NCI-H2171 (cell line): ENCODE measurements at places on chromosomes 1 and 21.

GRCh38 chr1:92461364-92462097, 25.2 kb downstream of the GFI1 start:
- DNase-seq: no peak

GRCh38 chr21:46347791-46348381, 23.9 kb downstream of the PCNT start:
- DNase-seq: no peak

DNA sequence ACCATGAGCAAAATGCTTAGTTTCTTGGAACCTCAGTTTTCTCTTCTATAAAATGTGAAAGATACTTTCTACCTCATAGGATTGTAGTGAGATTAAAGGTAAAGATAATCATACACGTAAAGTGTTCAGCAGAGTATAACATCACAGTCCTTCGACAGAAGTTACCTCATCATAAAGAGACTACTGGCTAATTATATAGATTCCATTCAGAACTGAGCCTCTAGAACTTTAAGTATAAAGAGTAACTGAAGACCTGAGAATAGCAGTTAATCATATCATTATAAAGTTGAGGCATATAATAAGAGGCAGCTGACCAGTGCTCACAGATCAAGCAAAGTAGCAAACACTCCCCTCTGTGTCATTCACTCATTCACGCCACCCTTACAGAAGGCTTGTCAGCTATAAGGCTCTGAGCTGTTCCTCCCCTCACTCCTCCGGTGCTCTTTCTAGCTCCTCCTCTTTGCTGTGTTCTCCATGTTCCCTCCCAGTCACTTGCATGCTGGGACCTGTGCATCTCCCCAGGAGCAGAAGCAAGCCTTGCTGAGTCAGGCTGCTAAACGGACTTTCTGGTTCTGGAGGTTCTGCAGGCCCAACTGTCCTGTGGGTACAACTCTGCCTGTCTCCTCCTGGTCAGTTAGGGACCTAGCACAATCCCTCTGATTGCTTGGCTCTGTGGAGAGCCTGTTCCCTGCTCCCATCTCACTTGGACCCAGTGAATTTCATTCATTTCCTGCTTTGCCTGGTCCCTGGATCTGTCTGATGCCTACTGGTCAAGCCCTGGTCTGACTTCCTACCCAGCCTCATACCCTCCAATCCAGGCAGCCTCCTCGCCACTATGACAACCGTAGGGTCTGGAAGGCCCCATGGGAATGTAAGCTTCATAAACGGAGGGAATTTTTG, 28.3 kb upstream of the LY9 start:
- DNase-seq: no peak

GRCh38 chr1:201465698-201466290, 3.2 kb downstream of the PHLDA3 start:
- DNase-seq: no peak

- no peak for DNase-seq
Observed at GRCh38 chr1:86487811-86488141, 19.0 kb downstream of the CLCA1 start.

DNA sequence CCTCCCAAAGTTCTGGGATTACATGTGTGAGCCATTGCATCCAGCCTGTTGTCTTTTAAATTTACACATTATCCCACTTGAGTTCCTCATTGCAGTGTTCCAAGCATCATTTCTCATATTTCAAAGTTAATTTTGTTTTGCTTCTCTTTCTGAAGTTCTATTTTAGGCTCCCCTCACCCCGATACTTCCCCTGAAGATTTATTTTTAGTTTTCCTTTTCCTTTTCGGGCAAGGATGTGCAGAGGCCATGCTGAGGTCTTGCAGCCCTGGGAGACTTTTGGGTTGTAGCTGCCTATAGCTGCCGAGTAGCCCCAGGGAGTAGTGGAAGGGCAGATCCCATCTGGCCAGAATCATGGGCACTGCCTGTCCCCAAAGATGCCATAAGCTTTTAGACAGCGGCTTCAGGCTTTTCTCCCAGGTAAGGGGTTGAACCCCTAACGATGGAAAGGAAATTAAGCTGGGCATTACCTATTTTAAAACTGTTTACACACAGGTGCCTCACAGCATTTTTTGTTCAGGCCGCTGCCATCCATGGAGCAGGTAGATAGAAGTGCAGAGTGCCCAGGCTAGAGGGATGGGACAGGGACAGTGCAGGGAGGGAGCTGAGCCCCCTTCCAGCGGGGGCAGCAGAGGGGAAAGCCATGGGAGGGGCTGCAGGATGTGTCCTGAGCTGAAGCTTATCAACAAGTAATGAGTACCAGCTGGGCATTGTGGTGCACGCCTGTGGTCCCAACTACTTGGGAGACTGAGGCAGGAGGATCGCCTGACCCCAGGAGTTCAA, 15.9 kb downstream of the PSEN2 start:
- DNase-seq: no peak

DNA sequence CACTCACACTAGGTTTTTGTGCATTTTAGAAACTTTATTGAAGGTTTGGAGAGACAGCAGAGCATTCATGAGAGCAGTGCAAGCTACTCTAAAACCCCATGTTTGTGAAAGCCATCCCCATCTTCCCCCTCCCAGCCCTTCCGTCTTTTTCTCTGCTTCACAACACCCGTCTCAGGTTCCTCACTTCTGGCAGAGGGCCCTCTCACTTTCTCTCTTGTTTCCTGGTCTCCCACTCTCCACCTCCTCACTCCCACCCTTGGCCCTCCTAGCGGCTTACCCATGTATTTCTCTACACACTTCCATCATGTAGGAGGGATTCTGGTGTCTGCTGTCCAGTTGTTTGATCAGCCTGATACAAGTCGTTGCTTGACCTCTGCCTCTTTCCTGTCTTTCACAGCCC, 92.7 kb downstream of the LRRC8C start:
- no peak for DNase-seq

DNA sequence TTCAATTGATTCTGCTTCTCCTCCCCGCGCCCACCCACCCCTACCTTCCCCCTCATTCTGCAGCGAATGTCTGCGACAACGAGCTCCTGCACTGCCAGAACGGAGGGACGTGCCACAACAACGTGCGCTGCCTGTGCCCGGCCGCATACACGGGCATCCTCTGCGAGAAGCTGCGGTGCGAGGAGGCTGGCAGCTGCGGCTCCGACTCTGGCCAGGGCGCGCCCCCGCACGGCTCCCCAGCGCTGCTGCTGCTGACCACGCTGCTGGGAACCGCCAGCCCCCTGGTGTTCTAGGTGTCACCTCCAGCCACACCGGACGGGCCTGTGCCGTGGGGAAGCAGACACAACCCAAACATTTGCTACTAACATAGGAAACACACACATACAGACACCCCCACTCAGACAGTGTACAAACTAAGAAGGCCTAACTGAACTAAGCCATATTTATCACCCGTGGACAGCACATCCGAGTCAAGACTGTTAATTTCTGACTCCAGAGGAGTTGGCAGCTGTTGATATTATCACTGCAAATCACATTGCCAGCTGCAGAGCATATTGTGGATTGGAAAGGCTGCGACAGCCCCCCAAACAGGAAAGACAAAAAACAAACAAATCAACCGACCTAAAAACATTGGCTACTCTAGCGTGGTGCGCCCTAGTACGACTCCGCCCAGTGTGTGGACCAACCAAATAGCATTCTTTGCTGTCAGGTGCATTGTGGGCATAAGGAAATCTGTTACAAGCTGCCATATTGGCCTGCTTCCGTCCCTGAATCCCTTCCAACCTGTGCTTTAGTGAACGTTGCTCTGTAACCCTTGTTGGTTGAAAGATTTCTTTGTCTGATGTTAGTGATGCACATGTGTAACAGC, 339.9 kb downstream of the NTNG1 start:
- no peak for DNase-seq

DNA sequence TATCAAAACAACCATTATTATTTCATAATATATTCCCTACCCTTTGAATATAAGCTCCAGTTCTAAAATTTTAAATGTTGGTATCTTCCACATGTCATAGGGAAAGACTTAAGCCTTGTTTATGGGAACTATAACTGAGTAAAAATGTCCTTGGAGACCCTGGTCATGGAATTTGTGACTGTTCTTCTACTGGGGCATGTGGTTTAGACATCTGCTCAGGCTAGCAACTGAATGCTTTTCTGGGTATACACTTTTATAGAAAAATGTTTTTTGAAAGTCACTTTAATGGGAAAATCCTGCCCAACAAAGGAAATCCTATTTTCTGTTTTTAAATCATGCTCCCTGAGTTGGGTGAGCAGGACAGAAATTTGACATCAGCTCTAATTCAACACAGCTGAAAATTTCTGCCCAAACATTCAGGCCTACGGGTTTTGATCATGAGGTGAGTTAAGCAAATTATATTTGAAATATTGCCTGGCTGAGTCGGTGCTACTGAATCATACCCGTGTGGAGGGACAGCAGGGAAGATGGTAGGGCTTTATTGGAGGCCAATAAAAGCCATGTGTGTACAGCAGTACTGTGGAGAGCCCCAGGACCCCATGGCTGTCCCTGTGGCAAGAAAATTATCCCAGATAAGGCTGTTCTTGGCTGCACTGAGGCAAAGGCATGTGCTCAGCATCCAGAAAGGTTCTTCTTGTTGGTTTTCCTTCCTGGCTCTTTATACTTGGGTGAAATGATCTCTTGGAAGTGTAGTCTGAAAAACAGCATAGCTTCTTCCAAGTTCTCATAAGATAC, 391.8 kb downstream of the DISC1 start:
- DNase-seq: no peak

DNA sequence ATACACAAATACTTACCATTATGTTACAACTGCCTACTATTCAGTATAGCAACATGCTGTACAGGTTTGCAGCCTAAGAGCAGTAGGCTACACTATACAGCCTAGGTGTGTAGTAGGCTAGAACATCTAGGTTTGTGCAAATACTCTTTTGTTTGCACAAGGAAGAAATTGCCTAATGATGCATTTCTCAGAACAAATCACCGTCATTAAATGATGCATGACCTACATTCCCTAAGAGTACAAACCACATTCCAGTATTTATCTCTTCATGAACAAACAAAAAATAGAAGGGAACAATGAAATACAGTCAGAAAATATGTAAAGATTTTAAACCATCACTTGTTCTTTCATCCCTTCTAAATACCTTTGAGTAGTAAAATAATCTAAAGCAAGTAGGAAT, 109.7 kb upstream of the HP1BP3 start:
- DNase-seq: no peak
